Posterior cingulate gyrus (tissue), 11 donors: ENCODE measurements at places on chromosomes 1 and 21.

- no peak for DNase-seq
These were observed 25.4 kb downstream of the NUP210L start for GRCh38 chr1:154129391-154129970.

GRCh38 chr1:199706826-199707606, 320.5 kb upstream of the NR5A2 start:
- no peak for DNase-seq

GRCh38 chr1:217881131-217881543, 250.0 kb downstream of the SPATA17 start:
- DNase-seq = no peak

DNA sequence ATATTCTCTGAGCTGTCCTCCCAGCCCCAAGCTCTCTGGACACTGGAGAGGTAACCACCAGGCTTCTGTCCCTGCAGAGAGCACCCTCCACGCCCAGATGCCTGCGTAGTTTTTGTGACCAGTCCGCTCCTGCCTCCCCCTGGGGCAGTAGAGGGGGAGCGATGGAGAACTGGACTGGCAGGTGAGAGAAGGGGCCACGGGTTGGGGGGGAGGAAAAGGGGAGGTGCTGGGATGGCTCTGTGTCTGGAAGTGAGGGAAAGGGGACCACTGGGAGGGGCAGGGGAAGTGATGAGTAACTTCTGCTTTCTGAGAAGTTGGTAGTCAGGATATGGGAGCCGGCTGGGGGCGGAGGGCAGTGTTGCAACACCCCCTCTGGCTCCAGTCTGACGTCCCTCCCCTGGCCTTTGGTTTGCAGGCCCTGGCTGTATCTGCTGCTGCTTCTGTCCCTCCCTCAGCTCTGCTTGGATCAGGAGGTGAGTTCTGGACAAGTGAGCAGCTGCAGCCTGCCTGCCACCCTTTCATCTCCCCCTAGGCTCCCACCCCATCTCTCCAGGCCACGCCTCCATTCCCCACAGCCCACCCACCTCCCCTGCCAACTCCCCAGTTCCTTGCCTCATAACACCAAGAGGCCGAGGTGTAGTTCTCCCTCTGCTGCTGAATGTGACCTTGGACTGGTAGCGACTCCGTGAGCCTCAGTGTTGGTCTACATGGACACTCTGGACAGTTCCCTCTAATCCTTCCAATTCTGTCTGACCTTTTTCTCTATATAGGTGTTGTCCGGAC, 3.1 kb downstream of the ADAMTSL4 start:
- peak; percentile 75 for DNase-seq

GRCh38 chr1:208421486-208421885, 177.3 kb upstream of the PLXNA2 start:
- DNase-seq = no peak

GRCh38 chr1:182263706-182264105, 127.9 kb downstream of the GLUL start:
- no peak for DNase-seq
